ENCODE measurements at places on chromosomes 3 and 15. TPM values are rescaled to one million over a fixed set of nuclear protein-coding genes. Genes with fewer than 3 reads are reported as not detected.

GRCh38 chr3:52912885-52913731, 15.8 kb upstream of the STIMATE start:
- DNase-seq = no peak

- DNase-seq = no peak
Observed at GRCh38 chr3:128252083-128252482, 98.8 kb downstream of the EEFSEC start.

DNA sequence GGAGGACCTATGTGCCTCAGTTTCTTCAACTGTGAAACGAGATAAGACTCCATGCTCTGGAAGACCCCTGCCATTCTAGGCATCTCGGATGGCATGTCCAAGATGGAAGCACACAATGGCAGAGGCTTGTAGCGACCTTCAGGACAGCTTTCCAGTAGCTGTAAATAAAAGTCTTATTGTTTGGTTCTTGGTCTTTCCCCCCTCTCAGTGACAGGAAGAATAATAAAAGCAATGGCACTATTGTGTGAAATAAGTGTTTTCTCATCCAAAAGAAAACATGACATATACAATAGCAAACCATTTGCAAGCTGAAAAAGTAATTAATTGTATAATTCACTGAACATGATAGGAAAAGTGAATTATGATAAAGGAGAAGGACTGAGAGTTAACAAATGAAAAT, 32.5 kb upstream of the CD47 start:
- no peak for DNase-seq

- no peak for DNase-seq
Observed at GRCh38 chr3:60036803-60037202, 987.0 kb upstream of the CFAP20DC start.

Gene FGD5
- 25.5 TPM for polyA plus RNA-seq

DNA sequence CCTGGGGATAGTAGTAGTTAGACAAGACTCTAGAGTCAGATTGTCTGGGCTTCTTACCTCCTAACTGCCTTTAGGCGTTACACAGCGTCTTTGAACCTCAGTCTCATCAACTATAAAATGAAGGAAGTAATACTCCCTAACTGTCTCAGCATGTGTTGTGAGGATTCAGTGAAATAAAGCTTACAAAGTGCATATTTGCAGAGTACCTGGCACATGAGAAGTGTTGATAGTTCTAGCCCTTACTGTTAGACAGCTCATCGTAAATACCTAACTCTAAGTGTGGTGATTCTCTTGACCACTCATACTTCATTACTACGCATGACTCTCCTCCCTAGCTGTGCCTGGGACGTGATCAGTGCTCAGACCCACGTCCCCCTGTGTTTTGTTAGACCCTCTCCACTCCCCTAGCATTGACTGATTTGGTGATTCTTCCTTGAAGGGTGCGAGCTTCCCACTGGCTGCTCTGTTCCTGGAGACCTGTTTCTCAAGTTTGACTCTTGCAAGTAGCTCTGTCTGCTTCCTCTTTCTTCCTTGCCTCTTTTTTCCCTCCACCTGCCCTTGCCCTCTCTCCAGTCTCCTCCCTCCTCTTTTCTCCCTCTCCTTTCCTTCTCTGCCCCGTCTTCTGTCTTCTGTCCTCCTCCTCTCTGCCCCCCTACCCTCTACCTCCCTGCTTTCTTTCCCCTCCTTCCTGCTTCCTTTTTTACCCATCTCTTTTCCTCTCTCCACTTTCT, 124.2 kb downstream of the SLC25A26 start:
- no peak for DNase-seq

DNA sequence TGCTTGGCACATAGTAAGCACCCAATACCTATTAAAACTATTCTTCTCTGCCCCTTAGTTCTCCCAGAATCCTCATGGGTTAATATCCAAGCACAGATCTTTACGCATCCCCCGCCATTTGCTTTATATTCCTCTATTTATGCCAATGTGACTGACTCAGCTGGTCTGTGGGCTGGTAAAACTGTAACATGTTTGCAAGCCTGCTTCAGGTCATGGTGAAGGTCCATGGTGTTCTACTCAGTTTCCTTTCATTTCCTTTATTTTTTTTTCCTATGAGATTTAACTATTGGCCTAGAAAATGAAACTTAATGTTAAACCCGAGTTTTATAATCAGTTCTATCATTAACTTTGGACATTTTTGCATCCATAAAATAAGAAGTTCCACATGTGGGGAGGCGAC, 47.0 kb downstream of the FRMD4B start:
- DNase-seq = no peak

DNA sequence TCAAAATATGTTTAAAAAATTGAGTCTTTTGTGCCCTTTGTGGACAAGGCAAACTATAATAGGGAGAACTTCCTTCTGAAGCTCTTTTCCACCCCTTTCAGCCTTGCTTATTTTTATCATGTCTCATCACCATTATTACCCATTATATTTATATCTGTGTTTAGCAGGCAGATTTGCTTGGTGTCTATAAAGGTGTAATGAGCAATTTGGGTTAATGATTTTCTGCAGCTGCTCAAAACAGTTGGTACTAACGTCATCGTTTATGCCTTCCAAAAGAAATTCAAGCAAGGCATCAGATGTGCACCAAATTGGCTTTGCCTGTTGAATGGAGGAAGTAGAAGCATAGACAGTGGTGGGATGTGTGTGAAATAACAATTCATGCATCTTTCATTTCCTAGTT, 483.7 kb upstream of the SGO1 start:
- DNase-seq = no peak

DNA sequence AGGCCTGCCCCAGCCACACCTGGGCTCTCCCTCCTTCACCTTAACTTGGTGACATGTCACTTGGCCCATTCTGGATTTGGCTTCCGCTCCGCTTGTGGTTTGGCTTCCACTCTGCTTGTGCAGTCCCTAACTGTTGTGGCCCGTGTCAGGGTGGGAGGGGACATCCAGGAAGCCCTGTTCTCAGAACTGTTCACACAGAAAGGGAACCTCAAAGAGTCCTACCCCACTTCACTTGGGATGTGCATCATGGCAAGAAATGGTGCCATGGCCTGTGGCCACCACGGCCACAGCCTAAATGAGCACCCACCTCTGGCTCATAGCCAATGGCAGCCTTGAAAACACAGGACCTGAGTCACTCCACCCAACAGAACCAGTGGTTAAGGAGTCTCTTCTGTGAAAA, 63.4 kb downstream of the CYP19A1 start:
- DNase-seq = no peak

Gene C3orf20
- 0.30 TPM for polyA plus RNA-seq

DNA sequence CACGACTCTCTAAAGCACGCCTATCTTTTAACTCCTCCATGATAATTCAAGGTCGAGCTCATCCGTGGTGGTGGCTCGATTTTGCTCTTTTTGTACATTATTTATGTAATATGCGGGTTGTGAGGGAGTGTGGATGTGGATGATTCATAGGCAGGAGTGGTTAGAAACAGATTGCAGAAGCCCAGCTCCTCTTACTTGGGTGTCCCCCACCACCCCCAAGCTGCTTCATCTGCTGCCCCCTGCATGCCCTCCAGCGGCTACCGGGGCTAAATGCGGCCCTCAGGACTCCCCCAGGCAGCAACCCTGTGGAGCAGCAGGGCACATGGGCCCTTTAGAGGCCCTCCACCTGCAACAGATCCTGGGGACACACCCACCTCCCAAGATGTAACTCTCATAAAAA, 111.5 kb upstream of the SELENOK start:
- no peak for DNase-seq

DNA sequence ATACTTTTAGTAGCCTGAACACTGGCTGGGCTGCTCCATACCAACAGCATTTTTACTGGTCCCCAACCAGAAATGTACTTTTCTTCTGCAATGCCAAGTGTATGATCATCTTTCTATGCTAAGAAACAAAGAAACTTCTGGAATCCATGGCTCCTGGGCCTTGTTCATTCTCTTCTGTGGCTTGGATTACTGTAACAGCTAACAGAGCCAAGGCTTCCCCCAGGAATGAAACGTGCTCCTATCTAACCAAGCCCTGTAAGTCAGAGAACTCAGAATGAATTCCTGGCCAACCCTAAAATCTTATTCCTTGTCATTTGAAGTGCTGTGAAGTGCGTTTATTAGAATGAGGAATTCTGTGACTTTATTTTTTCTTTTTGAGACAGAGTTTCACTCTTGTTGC, 102.9 kb upstream of the RAD18 start:
- DNase-seq = no peak

GRCh38 chr15:53979051-53979788, 979 bp downstream of the UNC13C start:
- no peak for DNase-seq

DNA sequence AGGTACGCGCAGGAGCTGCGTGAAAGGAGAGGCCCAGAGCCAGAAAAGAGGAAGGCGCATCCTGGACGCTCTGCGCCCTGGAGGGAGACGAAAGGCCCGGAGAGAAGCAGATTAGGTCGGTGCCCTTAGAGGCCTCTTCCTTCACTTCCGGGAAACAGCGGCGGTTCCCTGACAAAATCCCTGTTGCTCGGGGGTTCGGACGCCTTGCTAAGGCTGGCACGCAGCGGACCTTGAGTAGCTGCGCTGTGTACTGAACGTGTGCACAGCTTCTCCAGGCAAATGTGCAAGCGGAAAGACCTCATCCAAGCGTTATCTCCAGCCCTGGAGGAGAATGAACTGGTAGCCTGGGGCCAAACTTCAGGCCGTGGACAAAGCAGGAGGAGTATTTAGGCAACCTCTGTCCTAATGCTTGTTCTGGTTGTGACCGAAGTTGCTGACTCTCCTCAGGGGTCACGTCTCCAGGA, 3.0 kb upstream of the SOX14 start:
- no peak for DNase-seq

DNA sequence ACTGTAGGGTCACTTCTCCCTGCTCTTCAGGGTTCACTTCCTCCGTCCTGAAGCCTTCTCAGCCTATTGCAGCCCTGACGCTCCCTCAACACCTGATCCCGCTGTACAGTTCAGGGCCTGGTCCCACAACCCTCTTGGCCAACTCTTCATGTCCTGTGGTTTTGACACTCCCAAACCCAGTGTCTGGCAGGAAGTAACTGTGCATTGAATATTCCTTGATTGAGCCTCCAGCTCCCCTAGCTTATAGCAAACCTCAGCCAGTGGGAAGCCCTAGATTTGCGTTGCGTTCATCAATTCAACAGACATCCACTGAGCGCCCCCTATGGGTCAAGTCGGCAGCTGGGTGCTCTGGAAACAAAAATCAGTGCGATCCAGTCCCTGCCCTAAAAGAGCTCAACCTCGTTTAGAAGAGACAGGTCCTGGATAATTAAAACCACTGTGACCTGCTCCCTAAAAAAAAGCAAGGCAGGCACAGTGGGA, 13.5 kb downstream of the UBAP1L start:
- peak; percentile 76 for DNase-seq

DNA sequence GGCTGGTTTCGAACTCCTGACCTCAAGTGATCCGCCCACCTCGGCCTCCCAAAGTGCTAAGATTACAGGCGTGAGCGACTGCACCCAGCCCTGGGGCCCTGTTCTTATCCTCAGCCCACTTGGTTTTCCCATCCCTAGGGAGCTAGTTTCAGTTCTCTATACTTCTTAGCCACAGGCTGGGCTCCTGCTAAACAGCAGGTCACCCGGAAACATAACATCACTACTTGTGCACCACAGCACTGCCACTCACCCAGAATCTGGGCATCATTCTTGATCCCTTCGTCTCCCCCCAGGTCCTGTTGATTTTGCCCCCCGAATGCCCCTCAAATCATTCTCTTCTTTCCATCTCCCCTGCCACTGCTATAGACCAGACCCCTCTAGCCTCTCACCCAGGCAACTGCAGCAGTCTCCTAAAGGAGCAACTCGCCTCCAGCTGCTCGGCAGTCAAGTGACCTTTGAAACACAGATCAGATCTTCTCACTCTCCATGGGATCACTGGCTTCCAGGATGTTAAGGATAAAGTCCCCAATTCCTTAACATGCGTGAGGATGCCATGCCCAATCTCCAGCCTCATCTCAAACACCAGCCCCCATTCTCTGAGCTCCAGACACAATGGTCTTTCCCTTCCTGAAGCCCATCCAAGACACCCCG, 5.6 kb upstream of the AP3S2 start:
- DNase-seq = no peak

Gene CPA3
- 0.21 TPM for polyA plus RNA-seq

DNA sequence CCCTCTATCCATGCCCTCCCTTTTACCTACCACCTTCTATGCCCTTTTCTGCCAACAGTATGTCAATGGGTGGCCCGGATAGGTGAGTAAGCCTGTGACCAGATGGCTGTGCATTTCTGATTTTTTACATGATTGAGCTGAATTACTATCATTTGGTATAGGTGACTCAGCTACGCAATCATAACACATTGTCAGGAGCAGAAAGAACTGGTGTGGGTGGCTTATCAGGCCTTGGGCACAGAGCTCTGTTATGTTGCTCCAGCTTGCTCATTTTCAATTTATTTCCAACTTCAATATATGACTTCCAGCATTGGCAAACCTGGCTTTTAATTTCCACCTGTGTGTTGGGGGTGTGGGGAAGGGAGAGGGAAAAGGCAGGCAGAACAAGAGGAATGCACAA, 86.6 kb upstream of the AGBL1 start:
- DNase-seq = no peak

DNA sequence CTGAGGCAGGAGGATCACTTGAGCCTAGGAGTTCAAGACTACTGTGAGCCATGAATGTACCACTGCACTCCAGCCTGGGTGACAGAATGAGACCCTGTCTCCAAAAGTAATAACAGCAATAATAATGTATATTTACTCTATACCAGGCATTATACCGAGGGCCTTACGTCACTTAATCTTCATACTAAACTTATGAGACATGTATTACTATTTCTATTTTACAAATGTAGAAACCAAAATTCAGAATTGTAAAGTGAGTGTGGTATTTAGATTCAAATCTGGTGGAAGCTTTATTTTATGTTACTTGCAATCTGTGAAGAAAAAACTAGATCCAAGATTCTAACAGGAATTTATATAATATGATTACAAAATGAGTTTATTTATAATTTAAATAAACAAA, 9.7 kb upstream of the BLM start:
- no peak for DNase-seq

Gene CKMT1B
- polyA plus RNA-seq = 2.5 TPM

GRCh38 chr3:169323578-169324451, 339.7 kb downstream of the MECOM start:
- DNase-seq = no peak

- DNase-seq = no peak
Observed at GRCh38 chr15:88132499-88132898, 124.0 kb downstream of the NTRK3 start.

- DNase-seq = no peak
Observed at GRCh38 chr3:189822726-189823125, 191.5 kb downstream of the TP63 start.

DNA sequence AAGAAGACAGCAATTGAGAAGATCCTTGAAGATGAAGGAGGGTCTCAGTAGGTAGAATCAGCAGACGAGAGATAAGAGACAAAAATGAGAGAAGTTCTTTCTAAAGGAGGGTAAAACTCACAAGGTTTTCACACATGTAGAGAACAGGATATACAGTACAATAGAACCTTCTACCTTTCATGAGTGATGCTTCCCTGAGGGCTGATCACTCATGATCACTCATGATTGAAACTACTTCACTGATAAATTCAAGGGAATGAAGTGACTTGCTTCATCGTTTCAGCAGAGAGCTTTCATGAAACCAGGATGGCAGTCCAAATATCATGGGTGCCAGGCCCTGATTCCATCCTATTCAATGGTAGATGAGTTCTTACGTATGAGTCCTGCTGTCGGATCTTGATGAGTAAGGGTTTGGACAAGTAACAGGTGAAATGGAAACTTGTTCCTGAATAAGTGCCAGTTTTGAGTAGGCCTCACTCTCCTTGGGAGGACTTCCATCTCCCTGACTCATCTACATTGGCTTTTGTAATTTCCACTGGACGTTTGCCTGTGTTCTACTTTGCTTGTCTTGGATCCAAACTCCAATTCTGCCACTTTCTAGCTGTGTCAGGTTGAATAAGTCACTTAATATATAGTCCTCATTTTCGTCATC, 9.6 kb upstream of the CLDN16 start:
- DNase-seq = no peak

GRCh38 chr3:73552700-73553099, 72.0 kb downstream of the PDZRN3 start:
- no peak for DNase-seq
